ENCODE measurements at places on chromosomes 11 and 22.

DNA sequence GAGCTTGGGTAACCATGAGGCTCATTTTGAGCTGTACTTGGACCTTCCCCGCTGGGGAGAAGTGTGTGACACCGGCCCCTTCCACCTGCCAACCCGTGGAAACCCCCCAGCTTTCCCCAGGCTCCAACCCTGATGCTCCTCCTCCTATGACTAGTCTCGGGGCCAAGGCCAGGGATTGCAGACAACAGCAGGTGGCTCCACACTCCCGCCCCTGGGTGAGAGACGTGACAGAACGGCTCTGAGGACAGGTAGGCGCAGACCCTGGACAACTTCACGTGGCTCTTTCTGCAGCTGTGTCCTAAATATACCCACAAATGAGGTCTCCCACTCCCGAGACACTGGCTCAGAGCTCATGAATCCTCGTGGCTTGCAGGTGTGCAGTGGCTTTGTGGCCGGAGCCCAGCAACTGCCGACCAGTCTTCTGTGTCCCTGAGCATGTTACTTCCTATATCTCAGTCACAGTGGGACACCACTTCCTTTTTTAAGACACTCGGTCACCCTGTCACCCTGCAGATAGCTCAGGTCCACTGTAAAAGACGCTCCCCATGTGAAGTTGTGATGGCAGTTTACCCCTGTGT lies 55.2 kb downstream of the NECTIN1 start:
- DNase-seq, result no peak

DNA sequence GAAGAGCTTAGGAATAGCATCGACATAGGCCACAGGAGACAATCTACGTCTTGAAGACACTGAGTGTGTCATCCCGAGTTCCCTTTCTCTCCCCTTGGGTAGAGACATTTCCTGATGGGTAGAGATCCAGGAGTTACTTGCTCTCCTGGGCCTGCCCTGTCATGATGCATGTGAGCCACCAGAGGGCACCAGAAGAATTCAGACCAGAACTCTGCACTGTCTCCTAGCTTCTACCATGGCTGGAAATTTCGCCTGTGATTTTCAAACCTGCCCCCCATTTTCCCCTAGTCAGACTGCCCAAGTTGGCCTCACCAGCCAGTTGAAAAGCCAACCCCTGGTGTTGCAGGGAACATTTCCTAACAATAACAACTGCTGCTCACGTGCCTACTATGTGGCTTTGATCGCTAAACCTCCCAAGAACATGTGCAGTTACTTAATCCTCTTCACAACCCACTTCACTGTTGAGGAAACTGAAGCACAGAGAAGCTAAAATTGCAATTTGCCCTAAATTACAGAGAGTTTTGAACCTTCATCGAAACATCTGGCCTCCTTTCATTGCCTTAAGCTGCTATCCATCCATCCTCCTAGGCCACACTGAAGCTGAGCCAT lies 47.2 kb downstream of the C11orf58 start:
- DNase-seq, result peak; percentile 31

DNA sequence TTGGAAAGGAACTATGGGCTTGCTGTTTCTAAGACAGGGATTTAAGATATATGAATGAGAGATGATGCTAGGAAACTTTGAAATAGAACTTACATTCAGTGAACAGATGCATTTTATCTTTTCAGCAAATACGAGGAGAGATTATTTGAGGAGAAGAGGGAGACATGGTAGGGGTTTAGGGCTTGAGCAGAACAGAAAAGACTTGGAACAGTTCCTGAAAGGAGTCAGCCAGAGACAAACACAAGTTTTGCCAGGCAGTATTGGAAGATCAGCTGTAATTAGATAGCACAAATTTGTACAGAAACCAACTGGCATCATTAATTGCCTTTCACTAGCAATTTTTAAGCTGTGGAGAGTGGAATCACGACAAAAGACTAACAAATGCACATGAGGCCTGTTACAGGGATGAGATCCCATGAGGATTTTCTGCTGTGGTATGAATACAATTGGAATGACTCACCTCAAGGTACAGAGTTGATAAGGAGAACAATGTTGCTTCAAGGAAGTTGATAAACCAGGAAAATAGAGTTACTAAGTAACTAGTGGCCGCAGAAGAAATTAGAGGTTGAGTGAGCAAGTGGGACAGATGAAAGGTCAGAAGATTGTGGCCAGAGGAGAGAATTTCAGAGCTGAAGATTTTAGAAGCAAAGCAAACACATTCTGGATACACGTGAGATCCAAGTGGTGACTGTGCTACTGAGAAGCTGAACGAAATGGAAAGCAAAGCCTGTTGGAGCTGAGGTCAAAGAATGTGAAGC lies 67.9 kb downstream of the CYB5R2 start:
- no peak for DNase-seq

GRCh38 chr22:23233752-23234408 lies 53.6 kb downstream of the BCR start:
- DNase-seq, result no peak

GRCh38 chr11:65390996-65391395 lies 4.6 kb downstream of the FRMD8 start:
- DNase-seq, result no peak

GRCh38 chr11:87295237-87295636 lies 257.5 kb downstream of the TMEM135 start:
- DNase-seq, result no peak

GRCh38 chr22:26436903-26437515 lies 7.9 kb downstream of the ASPHD2 start:
- no peak for DNase-seq

DNA sequence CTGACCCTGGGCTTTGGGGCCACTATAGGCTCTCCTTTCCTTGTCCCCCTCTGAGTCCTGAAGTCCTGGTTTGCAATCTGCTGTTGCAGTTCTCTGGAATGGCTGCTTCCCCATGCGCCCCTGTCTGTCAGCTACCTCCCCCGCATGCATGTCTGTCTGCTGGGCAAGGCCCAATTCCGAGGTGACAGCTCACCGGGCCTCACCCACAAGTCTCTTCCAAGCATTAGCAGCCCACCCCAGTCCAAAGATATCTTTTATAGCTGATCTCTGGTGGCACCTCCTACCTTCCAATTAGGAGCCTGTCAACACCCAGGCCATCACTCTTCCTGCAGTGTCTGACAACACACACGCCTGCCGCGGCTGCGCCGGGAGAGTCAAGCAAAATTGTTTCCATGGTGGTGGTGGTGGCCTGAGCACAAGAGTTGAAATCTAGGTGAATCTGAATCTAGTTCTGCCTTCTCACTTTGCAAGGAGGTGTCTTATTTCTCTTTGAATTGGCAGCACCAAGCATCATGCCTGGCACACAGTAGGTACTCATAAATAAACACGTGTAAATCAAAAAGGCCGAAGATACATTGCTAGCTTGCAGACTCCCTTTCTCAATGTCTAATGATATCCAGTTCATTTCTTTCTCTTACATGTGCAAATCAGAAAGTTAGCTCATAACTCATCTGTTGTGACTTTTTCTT lies 1.2 kb upstream of the LMO2 start:
- DNase-seq, result no peak

GRCh38 chr11:68506908-68507307 lies 46.4 kb downstream of the PPP6R3 start:
- DNase-seq, result no peak

DNA sequence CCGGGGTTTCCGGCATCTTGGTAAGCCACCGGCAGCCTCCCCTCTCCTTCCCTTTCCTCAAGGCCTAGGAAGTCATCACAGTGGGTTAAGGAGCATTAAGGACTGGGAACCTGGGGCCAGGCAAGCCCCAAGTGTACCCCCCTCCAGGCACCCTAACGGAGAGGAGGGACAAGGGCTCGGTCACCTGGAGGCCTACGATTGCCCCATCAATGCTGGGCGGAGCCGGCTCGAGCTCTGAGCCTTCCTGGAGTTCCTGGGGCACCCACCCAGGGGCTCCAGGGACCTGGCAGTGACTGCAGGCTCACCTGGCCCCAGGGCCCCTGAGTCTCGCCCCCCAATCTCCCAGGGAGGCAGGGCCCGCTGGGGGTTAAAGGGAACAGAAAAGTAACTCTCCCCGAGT lies 34.5 kb upstream of the EIF3D start:
- no peak for DNase-seq

DNA sequence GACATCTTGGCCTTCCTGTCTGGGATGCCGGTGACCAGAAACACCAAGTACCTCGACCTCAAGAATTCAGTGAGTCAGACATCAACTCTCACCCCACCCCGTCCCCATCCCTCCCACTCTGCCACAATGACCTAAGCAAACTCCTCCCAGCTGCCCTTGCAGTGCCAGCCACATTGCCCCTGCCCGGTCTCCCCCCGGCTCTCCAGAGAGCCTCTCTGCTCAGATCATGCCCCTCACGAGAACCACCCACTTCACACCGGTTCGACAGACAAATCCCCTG lies 23.6 kb upstream of the MYRF start:
- no peak for DNase-seq

GRCh38 chr22:46842606-46843005 lies 80.2 kb downstream of the TBC1D22A start:
- no peak for DNase-seq

DNA sequence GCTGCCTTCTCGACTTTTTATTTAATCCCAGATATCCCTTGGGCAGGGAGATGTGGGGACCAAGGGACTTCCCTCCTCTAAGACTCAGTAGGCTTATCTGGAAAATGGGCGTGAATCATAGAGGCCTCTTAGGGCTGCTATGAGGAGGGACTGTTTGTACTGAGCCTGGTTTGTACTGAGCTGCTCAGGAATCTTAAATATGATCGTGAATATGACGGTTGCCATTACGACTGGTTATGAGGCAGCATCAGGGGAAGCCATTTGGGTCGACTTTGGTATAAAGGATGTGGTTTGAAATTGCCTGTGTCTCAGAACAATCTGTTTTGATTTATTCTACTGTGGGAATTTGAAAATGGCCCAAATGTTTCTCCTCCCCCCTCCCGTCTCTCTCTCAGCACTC lies 20.6 kb downstream of the TSPAN18 start:
- DNase-seq, result no peak

GRCh38 chr22:42178910-42179519 lies 48.4 kb upstream of the CYP2D6 start:
- DNase-seq, result no peak

Data from SHP77 (cell line).